ENCODE measurements at places on chromosomes 3 and 15. TPM values are rescaled to one million over a fixed set of nuclear protein-coding genes. Genes with fewer than 3 reads are reported as not detected.

GRCh38 chr3:46312991-46313390, 40.9 kb upstream of the CCR2 start:
- peak; percentile 38 for DNase-seq

- DNase-seq, result no peak
Observed at GRCh38 chr3:38611866-38612265, 37.6 kb downstream of the SCN5A start.

GRCh38 chr3:183341545-183342288, 86.7 kb downstream of the MCF2L2 start:
- DNase-seq, result no peak

The FAM81A gene
- total RNA-seq, result 6.4 TPM
